ENCODE measurements at places on chromosomes 1 and 21.

DNA sequence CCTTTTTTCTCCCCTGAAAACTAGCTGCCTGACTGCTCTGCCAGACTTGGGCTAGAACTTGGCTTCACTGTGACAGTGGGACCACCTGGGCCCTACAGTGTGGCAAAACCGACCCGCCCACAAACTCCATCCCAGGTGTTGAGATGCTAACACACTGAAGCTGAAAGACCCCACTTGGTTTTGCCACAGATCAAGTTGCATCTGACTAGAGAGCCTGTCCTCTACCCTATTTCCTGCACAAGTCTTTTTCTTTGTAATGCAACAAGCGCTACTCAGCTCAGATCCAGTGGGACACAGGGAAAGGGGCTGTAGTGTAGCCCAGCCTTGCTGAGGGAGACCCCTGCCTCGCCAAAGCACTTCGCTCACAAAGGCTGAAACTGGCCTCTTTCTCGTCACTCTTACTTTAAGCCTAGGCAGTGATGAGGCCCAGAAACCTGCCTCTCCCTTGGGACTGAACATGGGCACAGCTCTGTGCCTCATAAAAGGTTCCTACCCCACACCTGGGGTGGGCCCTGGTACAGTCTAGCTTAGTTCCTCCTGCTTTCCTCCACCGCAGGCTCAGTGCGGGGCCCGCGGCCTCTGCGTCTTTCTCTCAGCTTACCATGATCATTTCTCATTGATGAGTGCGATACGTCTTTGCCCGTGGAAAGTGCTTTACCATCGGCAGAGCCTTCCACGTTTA, 9.7 kb downstream of the ALPL start:
- DNase-seq, result no peak

- DNase-seq, result peak; percentile 43
Measured at GRCh38 chr1:156726549-156727226, 1.6 kb upstream of the METTL25B start.

DNA sequence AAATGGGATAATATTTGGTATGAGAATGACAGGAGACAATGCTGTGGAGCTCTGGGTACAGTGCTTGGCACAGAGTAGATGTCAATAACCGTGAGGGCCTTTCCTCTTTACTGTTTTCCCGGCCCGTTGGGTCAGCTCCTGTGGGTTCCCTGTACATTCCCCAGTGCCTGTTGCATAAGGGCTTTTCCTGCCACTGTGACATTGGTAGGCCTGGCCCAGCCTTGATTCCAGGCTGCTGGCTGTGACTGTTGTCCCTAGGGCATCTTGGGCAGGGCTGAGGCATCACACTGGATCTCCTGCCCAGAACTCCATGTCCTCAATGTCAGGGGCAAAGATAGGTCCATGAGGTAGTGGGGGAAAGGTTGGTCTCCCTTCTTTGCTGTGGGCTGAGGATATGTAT, 25.8 kb upstream of the MYCL start:
- no peak for DNase-seq

DNA sequence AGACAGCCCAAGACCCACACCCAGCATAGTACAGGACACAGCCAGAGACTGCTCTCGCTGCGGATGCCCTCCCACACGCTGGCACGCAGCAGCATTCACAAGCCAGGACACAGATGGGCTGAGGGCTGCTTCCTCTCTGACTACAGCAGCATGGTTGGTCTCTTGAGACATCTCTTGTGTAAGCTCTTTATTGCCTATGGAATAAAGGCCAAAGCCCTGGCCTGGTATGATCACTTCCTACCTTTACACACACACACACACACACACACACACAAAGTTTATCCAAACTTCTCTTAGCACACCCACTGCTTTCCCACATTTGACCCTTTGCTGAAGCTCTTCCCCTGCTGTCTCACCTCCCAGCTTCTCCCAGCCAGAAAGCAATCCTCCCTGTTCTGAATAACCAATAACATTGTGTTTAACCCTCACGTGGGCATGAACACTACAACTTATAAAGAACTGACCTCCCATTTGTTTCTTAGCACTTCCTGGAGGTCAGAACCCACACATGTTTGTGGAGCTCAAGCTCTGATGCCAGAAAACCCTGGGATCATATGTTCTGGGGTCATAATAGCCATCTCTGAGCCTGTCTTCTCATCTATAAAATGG, 1.2 kb upstream of the LUZP1 start:
- no peak for DNase-seq

DNA sequence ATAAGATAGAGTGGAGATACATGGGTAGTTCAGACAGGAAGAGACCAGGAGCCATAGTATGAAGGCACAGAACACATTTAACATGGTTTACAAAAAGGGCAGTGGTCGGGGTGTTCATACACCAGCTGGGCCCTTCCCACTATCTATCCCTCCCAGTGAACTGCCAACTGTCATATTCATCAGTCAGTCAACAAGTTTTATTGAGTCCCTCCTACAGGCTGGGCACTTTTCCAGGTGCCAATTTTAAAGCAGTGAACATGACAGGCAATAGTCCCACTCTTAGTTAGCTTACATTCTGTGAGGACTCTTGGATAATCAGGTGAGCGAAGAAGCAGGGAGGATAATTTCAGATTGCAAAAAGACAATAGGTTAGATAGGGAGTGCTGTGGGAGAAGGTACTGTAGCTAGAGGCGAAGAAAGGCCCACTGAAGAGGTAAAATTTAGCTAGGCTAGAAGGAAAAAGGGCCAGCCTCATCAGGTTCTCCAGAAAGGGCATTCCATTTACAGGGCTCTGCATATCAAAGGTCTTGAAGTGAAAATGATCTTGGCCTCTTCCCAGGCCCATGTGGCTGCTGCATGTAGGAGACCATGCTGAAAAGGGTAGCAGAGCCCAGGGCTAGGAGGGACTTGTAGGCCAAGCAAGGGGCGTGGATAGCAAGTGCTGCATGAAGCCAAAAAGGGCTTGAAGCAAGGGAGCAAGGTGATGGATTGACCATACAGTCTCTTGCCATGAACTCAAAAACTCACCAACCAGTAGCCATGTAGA, 274.7 kb upstream of the SNX7 start:
- no peak for DNase-seq

DNA sequence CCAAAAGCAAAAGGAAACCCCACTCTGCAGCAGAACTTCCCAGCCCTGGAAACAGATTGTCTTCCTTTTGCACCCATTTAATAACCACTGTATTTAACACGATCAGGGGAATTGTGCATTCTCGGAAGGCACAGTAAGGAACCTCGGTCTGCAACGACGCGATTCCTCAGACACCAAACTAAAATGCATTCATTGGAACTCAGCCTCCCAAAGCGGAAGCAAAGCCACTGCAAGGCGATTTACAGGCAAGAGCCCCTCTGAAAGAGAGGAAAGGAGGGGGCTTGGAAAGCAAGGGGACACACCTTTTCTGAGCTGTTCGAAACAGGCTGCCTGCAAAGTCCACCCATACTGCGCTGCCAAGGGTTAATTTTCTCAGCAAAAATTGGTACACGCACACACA, 297.7 kb downstream of the OMA1 start:
- no peak for DNase-seq

DNA sequence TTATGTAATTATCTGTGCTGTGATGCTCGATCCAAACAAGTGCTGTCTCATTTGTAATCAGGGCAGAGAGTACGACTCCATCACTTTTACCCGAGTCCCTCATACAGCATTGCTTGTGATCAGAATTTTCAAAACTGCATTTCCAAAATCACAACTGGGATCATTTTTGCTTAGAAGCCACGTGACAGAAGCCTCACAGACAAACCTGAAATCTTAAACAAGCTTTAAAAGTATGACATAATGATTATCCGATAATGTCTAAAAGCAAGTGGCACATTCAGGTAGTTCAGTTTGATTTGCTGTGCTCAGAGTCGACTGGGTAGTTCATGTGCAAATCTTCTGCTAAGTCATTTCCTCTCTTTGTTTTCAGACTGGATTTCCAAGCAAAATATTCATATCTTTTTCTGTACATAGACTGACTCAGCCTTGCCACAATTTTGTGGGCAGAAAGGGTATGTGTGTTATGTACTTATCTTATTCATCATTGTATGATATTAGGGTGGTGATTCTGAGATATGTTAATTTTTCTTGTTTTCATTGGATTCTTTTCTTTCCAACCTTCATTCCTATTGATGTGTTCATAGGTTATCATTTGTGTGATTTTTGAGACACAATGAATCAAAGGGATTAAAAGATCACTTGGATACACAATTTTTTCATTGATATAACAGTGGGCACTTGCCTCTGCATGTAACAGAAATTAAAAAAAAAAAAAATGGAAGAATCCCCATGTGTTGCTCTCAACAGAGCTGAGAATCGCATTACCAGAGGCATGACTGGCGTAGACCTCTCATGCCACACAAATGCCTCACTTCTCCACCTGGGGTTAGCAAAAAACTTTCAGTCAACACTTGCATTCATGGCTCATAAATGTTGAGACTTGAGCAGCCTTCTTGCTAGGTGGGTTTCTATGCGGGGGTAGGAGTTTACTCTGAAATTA, 355.7 kb downstream of the LTN1 start:
- no peak for DNase-seq

- no peak for DNase-seq
Measured at GRCh38 chr21:35027563-35028450, 21.3 kb downstream of the RUNX1 start.

DNA sequence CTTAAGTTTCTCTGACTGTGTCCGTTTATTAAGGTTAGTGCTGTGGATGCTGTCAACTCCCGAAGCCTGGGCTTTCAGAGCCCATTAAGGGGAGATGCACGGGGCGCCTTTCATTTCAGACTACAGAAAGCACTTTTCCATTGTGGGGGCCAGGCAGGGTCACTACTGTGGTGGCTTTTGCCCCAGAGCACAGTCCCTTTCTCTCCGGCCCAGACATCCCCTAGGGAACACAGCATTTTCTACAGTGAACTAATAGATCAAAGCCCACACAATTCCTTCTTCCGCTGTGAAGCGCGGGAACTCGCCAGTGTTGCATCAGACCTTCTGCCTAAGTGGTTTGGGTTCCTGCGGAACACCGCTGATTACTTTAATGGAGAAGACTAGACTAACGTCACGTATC, 26.8 kb upstream of the MAP1LC3C start:
- DNase-seq, result no peak

DNA sequence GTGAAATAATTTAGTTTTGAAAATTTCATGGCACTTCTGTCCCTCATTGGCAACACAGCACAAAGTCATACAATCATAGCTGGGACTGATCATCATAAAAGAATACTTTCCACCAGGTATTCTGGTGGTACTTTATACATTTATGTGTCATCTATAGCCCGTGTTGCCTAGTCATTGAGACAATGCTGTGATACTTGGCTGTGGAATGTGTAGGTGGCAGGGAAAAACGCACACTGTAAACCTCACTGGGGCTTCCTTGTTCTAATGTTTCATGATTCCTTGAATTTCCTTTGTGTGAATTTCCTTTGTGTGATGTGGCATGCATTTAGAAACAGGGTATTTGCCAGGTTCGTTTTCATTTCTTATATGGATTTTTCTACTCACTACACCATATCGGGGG, 118.3 kb downstream of the FMN2 start:
- DNase-seq, result no peak

DNA sequence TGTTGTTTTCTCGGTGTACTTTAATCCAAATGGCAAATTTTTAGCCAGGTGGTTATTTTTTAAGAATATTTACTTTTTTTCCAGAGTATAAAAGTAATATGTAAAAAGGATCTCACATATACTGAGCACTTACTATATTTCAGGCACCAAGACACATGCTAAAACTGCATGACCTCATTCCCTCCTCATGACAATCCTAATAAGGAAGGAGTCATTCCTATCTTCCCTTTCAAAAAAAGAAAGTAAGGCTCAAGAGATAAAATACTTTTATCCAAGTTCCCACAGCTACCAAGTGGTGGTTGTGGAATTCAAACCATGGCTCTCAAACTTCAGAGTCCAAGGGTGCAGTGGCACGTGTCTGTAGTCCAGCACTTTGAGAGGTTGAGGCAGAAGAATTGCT, 19.4 kb downstream of the ATP2B4 start:
- no peak for DNase-seq

DNA sequence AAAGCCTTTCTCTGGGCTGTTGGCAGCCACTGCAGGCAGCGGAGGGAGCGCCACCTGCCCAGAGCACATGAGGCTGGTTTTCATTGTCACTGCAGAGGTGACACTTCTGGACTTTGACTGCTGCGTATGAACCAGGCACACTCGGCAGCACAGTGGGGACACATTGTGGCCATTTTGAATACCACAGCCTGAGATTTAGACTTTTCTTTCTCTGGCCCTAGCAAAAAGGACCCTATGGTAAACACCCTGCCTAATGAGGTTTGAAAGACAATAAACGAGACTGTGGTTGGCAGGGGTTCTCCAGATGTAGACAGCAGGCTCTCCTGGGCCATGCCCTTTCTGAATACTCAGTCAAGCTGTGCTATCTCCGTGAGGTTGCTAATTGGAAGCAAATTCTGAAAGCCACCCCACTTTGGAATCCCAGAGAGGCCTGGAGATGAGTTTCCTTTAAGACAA, 12.0 kb upstream of the KCNE2 start:
- DNase-seq, result peak; percentile 84

- DNase-seq, result no peak
Measured at GRCh38 chr1:148315071-148315811, 163.2 kb upstream of the NBPF11 start.

- no peak for DNase-seq
Measured at GRCh38 chr1:32981003-32981901, 16.6 kb upstream of the RNF19B start.

- no peak for DNase-seq
Measured at GRCh38 chr1:214525535-214526019, 25.8 kb downstream of the PTPN14 start.

- no peak for DNase-seq
Measured at GRCh38 chr1:213676736-213677135, 311.0 kb upstream of the PROX1 start.

DNA sequence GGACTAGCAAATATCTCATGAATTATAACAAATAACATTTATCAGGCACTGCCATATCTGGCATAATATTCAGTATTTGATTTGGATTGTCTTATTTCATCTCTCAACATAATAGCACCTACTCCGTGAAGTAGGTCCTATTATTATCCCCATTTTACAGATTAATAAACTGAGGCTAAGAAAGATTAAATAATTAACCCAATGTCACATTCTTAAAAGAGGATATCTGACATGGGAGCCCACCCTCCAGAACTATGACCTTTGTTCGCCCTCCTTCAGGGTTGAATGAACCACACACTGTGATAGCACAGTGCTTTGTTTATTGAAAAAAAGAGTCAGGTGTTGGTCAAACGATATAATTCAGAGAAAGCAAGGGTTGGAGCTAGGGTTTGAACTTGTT, 19.4 kb upstream of the MAGI3 start:
- no peak for DNase-seq

GRCh38 chr1:246106342-246106763, 400.7 kb downstream of the SMYD3 start:
- no peak for DNase-seq
